ENCODE measurements at places on chromosomes 1 and 21.

GRCh38 chr1:18373882-18374493 lies 106.7 kb upstream of the KLHDC7A start:
- no peak for DNase-seq

- DNase-seq = no peak
These were observed 871 bp upstream of the ERICH3 start for GRCh38 chr1:74674278-74675048.

DNA sequence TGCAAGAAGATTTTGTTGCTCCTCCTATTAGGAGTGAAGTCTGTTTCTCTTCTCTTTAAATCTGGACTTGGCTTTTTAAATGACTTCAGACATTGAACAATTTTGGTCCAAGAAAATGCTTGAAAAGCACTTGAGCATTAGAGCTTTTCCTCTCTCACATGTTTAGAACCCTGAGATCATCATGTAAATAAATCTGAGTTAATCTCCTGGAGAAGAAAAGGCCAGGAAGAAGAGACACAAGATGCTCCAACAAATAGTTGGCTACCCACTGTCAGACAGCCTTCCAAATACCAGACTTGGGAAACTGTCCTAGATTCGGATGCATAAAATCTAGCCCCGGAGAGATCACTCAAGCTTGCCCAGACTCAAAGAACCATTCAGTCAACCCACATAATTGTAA lies 1353.1 kb upstream of the ADGRL4 start:
- no peak for DNase-seq

- DNase-seq = no peak
These were observed 79.6 kb upstream of the SLFNL1 start for GRCh38 chr1:41101076-41101475.

- DNase-seq = no peak
These were observed 3.2 kb downstream of the MTF2 start for GRCh38 chr1:93082313-93082712.

DNA sequence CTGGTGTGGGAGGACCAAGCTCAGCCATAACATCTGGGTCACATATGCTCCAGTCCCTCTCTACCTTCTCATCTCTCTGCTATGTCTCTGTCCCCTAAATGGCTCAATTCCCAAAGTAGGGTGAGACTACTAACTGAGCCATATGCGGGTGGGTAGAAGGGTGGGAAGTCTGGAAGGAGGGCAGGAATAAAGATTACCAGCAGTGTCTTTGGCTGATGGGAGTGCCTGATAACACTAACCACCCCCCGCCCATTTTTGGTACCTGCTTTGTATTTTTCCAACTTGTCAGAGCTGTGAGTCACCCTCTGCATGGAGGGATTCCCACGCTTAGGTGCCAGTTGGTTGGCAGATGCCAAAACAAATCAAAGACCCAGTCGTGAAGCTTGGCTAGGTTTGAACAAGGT lies 14.9 kb upstream of the SSBP3 start:
- DNase-seq = no peak

DNA sequence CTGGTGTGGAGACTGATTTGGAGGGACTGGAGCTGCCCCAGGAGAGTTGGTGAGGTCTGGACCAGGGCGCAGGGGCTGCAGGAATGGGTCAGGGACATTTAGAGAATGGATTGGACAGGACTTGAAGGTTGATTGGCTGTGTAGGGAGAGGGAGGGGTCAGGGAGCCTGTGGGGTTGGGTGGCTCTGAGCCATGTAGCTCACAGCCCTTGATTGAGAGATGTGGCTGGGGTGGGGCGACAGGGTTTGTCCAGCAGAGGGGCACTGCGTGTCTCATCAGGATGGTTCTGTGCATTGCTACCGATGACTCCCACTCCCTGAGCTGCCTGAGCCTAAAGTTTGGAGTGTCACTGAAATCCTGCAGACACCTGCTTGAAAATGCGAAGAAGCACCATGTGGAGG lies 12.1 kb downstream of the AZIN2 start:
- DNase-seq = no peak

- DNase-seq = peak; percentile 86
These were observed 17.3 kb downstream of the CRYBG2 start for GRCh38 chr1:26336477-26337205.

DNA sequence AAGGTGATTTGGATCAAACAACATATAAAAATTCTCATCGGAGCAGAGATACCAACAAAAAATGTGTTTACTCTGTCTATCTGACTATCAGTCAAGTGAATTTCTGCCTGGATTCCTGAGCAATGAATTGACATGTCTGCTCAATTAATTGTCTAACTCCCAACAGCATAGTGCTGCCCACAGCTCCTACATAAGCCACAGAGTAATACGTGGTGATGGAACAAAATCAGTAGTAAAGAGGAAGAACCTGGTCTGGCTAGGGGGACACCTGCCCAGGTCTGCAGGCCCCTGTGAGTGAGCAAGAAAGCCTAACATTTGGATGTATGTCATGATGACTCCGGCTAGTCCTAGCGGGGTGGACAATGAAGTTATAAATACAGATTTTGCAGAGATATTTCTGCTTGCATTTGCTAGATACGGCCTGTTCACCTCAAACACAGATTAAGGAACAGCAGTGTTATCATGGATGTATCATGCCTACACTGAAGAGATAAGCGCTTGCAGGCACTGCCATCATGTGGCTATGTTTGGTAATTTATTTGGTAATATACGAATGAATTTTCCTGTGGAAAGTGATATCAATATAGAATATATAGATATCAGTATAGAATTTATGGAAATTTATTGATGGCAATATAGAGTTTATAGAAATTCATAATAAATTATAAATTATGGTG lies 69.6 kb upstream of the LRRC8B start:
- DNase-seq = peak; percentile 49

- no peak for DNase-seq
These were observed 162.5 kb upstream of the SYT6 start for GRCh38 chr1:114316204-114316603.

DNA sequence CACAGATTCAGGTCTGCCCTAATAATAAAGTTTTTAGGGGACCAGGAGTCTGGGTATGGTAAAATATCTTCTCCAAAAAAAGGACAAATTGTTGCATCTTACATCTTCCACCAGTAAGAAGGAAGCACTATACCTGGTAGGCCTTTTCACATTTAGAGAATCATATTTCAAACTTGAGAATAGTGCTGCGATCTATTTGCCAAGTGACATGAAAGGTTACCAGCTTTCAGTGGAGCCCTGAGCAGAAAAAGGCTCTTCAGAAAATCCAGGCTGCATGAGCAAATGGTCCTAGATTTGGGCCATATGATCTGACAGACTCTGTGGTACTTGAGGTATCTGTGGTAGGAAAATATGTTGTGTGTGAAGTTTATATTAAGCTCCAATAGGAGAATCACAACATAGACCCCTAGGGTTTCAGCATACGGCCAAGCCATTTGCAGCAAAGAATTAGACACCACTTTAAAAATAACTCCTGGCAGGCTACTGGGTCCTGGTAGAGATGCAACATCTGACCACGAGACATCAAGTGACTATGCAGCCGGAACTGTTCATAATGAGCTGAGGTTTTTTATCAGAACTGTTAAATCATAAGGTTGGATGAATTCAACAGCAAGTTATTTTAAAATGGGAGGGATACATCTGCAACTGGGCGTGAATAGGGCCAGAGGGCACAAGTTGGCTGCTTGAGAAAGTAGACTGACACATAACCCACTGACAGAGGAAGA lies 38.6 kb upstream of the CCDC190 start:
- DNase-seq = no peak

DNA sequence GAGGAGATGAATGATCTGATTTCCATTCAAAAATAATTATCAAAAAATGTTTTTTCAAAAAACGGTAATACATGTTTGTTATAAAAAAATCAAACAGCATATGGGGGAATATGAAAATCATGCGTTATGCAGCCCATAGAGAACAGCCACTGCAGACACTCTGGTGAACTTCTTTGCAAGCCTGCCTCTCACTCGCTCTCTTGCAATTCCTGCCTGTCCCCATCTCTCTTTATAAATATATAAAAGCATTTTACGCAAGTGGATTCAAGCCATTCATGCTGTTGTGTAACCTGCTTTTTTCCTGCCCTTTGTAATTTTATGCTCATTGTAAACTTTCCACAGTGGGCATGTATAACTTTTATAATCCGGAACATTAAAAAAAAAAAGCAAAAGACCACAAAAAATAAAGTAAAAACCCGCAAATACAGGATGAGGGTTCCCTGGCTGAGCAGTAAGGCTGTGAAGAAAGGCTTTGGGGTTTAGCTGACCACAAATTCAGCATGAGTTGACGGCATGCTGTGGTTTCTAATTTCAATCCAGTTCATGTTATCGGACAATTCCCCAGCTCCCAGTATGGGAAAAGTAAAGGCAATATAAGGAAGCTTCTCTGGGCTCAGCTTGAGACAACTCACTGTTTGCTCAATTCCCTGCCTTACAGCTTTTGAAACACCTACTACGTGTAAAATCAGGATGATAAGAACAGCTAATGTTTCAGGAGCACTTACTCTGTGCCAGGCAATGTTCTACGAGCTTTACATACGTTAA lies 52.8 kb upstream of the ZBTB40 start:
- DNase-seq = no peak

DNA sequence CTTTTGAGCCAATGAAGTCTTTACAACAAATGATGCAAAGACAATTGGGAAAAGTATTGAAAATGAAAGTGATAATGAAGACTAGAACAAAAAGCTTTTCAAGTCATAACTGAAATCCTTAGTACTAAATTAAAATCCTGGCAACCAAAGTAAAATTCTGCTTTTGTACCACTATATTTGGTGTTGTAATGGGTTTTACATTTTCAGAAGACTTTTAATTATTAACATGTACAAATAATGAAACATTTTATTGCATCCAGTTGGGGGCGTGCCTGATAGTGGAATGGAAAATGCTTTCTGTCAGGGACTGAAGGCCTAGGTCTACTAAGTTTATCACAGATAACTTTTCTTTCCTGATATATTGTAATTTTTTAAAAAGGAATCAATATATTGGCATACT lies 89.4 kb downstream of the SDCCAG8 start:
- DNase-seq = no peak

DNA sequence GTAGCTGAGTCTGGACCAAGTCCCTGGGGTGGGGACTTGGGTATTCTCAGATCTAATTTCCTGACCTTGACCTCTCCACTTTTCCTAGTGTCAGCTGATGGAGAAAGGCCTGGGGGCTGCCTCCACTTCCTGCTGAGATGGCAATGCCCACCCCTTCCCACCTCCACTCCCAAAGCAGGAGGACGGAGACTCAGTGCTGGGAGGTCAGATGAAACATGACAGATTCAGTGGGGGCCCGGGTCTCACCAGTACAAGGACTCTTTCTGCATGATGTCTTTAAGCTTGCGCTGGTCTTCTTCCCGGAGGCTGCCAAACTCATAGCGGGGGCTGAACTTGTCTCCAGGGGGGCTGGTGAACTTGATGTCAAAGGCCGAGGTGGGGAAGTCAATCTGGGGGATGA lies 35.6 kb upstream of the PPP1R15B start:
- DNase-seq = no peak

DNA sequence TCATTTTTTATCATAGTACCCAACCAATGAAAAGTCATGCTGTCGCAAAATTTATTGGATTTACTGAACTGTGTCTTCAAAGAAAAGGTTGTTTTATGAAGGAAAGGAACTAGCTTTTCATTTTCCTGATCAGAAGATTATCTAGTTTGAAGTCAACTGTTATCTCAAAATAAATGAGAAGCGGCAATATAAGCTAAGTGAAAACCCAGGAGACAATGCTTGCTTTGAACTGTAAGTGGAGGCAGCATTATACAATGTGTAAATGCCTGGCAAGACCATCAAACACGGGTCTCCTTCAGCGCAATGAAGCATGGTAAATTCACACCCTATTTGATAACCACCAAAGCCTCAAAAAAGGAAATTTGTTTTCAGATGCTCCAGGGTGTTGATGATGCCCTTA lies 134.4 kb upstream of the PTBP2 start:
- DNase-seq = no peak

- DNase-seq = no peak
These were observed 4.6 kb downstream of the KRTAP10-12 start for GRCh38 chr21:44701541-44701940.

- DNase-seq = no peak
These were observed 46.5 kb downstream of the SIM2 start for GRCh38 chr21:36745459-36745858.
